Right forelimb (tissue), 1 donor: ENCODE measurements at places on chromosomes 4 and X.

DNA sequence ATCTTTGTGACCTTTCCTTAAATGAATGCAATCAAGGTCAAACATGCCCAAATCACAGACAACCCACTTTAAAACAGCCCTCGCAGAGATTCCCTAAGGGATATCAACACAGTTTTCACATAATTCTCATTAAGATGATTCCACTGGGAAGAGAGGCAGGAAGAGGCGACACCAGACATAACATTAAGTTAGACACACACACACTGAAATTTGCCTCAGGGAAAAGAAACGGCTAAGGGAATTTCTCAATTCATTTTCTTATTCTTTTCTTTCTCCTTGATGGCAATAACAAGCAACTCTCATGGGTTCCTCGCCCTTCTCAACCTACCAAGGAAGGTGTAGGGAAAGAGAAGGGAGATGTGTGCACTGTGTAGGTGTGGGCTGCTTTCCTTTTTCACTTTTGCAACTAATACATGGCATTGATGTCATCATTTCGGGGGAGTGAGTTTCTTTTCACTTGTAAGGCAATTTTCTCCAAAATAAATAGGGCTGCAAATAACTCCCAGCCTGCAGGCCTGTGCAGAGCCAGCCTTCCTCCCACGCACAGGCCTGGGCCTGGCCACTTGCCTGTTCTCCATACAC lies 41.4 kb downstream of the SOD3 start:
- DNase-seq, result no peak

GRCh38 chrX:16963216-16963615 lies 16.8 kb downstream of the REPS2 start:
- DNase-seq, result no peak

GRCh38 chrX:21885568-21885967 lies 29.8 kb downstream of the YY2 start:
- no peak for DNase-seq

DNA sequence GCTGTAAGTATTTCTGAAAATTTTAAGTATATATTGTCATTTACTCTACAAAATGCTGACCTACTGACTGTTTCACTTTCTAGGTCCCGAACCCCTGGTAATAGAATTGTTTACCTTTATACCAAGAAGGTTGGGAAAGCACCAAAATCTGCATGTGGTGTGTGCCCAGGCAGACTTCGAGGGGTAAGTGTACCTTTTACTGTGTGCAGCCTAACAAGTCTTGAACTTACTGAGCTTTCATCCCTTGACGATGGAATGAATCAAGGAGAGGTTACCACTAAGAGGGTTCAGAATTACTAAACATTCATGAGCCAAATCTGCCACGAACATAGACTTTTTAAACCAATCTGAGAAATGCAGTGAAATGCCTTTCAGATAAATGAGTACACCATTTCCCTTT lies 1.6 kb downstream of the RPL34 start:
- no peak for DNase-seq

GRCh38 chr4:28723371-28723770 lies 1862.7 kb downstream of the STIM2 start:
- no peak for DNase-seq

GRCh38 chr4:95362906-95363558 lies 185.7 kb downstream of the UNC5C start:
- no peak for DNase-seq

- DNase-seq, result no peak
Observed at GRCh38 chrX:153816831-153817690, 13.3 kb downstream of the PDZD4 start.

GRCh38 chr4:134773497-134774000 lies 572.0 kb upstream of the PABPC4L start:
- no peak for DNase-seq

GRCh38 chrX:15576019-15576418 lies 24.7 kb downstream of the ACE2 start:
- DNase-seq, result no peak

- DNase-seq, result no peak
Observed at GRCh38 chrX:111868726-111869638, 7.0 kb upstream of the TRPC5OS start.

- no peak for DNase-seq
Observed at GRCh38 chrX:19883878-19884277, 3.5 kb downstream of the SH3KBP1 start.

DNA sequence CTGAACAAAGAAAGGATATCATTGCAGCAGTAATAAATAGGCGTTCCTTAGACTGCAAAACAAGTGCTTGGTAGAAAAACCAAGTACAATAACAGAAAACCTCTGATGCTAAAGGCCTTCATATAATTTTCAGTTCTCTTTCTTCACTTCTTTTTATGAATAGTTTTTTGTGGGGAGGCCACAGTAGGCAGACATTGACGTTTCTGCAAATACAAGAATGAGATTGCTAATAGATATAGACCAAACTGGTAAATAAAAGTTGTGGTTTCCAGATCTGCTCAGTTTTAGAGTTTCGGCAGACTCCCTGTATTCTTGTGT lies 57.0 kb upstream of the RAP1GDS1 start:
- DNase-seq, result no peak

- no peak for DNase-seq
Observed at GRCh38 chr4:15239866-15240265, 188.0 kb upstream of the C1QTNF7 start.

DNA sequence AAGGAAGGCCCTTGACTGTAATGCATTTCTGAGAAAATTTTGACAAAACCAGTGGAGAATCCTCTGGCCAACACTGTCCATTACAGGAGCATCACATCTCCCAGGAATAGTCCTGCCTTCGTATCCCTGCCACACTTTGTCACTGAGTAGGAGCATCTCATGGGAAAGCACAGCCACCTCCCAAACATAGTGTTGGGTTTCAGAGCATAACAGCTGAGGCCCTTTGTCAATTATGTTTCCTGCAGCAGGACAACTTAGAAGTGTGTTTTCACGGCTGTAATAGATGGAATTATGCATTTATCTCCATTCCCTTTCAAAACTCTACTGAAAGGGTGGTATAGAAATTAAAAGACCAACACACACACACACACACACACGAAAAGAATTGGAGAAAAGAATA lies 91.1 kb upstream of the SMAD1 start:
- no peak for DNase-seq

GRCh38 chr4:152682143-152682941 lies 2.5 kb upstream of the TMEM154 start:
- no peak for DNase-seq

- no peak for DNase-seq
Observed at GRCh38 chr4:149752729-149753128, 62.9 kb downstream of the IQCM start.

DNA sequence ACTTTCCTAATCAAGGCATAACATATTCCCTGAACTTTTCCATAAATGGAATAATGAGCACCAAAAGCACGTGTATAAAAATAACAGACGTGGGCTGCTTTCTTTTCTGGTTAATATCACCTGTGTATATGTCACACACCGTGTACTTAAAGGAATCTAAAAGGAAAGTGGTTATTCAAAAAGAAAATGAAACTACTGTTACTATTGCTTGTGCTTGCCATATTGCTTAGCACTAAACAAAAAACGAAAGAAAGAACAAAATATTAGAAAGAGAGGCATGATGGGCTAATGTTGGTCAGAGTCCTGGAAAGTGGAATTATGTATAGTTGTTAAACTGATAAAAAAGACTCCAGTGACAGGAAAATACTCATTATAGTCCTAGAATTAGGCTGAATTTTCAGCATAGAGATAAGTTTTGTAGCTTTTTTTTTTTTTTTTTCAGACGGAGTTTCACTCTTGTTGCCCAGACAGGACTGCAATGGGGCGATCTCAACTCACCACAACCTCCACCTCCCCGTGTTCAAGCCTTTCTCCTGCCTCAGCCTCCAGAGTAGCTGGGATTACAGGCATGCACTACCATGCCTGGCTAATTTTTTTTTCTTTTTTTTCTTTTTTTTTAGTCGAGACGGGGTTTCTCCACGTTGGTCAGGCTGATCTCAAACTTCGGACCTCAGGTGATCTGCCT lies 123.2 kb downstream of the PABPC4L start:
- no peak for DNase-seq

DNA sequence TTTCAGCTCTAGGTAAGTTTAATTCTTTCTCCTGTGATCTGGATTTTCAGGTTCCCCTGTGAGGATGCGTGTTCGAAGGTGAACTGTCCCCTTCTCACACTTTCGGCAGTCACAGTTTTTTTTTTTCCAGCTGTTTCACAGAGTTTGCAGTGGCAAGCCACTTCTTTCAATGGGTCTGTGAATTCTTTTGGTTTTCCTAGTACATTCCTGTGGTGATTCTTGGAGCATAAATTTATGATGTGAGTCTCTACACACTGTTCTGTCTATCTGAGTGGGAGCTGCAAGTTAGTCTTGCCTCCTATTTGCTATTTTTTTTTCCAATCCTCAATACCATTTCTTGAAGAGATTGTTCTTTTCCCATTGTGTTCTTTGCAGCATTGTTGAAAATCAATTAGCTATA lies 595.5 kb downstream of the RAPGEF2 start:
- DNase-seq, result no peak

DNA sequence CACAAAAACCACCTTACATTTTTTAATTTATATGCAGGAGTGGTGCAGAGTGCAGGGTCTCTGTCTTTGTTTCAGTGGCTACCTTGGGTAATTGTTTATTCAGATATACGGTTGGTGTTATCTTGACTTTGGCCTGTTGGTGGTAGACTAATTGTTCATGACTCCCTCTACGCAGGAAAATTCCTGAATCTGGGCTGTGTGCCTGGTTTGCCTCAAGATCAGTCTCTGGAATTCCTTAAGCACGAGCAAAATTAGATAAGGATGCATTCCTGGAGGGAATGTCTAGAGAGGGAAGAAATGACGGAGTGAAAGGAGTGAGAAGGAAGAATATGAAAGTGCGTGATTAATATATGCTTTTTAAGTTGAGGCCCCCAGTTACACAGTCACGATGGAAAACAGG lies 576.9 kb upstream of the PCDH10 start:
- DNase-seq, result no peak

- DNase-seq, result no peak
Observed at GRCh38 chr4:139789096-139789654, 123.6 kb downstream of the MGST2 start.

- no peak for DNase-seq
Observed at GRCh38 chr4:153160821-153161220, 43.4 kb upstream of the TRIM2 start.

DNA sequence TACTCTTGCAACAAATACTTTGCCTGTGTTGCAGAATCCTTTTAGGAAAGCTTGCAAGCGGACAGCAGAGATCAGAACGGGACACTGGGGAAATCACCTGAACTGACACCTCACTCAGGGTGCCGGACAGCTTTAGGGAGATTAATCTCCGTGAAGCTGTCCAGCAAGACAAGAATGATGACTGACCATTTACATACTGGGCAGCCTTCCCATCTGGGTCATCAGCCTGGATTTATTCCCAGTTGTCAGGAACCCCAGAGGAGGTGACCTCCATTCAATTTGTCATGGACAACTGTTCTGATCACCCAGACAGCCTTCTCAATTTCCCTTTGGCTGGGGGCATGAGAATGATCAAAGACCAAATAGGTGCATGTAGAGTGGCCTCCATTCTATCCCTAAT lies 93.0 kb upstream of the EGFL6 start:
- DNase-seq, result no peak

- DNase-seq, result no peak
Observed at GRCh38 chrX:1108501-1109445, 103.7 kb downstream of the CRLF2 start.

- DNase-seq, result no peak
Observed at GRCh38 chr4:140113653-140114052, 40.3 kb downstream of the MAML3 start.

DNA sequence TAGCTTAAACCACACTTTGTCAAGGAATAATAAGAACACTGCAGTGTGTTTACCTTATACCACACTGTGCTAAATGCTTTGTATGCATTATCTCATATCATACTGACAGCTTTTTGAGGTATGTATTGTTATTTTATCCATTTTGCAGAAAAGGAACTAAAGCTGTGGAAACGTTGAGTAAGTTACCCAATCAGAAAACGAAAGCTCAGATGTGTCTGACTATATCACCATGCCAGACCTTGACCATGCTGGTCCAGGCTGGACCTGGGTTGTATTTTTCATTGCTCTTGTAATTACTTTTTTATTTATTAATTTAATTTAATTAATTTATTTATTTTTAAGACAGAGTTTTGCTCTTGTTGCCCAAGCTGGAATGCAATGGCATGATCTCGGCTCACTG lies 2.1 kb downstream of the HSD17B11 start:
- DNase-seq, result no peak
